ENCODE measurements at places on chromosomes 11 and 22. TPM values are rescaled to one million over a fixed set of nuclear protein-coding genes. Genes with fewer than 3 reads are reported as not detected.

Gene GRIA4
- total RNA-seq, result under 0.01 TPM

Gene OR2D2
- total RNA-seq, result 0.09 TPM

Gene OR51E2
- not detected for total RNA-seq

Gene ZPR1
- total RNA-seq, result 17.2 TPM

Gene IGSF9B
- total RNA-seq, result 0.79 TPM

Gene TRPM5
- total RNA-seq, result not detected

Gene HDHD5
- total RNA-seq, result 19.5 TPM

Gene CTSF
- total RNA-seq, result 28.1 TPM

Gene TPBGL
- not detected for total RNA-seq

Gene MS4A5
- not detected for total RNA-seq
